Left renal pelvis (tissue), 4 donors: ENCODE measurements at places on chromosomes 11 and 22.

DNA sequence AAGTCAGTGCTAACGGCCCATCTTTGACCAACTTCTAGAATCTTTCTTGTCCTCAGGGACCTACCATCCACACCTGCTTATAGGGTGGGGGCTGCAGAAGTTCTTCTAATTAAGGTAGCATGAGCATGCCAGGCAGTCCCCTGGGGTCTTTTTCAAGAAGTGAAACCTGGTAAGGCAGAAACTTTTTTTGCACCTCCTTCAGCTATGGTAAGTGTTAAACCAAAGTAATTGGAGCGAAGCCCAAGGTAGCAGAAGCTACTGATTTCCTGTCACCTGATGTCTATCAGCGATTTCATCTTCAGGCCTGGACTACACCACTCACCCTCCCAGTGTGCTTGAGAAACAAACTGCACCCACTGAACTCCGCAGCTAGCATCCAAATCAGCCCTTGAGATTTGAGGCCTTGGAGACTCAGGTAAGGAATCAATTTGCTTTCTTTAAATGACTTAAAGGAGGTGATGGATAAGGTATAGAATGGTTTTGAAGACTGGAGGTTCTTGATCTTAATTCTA lies at the start of gene MS4A1:
Gene MS4A1 (plus strand): TSS at position 317 of the 512 bp plus-strand sequence. CDS start 6,528 bp downstream, outside the sequence.
- no peak for DNase-seq

DNA sequence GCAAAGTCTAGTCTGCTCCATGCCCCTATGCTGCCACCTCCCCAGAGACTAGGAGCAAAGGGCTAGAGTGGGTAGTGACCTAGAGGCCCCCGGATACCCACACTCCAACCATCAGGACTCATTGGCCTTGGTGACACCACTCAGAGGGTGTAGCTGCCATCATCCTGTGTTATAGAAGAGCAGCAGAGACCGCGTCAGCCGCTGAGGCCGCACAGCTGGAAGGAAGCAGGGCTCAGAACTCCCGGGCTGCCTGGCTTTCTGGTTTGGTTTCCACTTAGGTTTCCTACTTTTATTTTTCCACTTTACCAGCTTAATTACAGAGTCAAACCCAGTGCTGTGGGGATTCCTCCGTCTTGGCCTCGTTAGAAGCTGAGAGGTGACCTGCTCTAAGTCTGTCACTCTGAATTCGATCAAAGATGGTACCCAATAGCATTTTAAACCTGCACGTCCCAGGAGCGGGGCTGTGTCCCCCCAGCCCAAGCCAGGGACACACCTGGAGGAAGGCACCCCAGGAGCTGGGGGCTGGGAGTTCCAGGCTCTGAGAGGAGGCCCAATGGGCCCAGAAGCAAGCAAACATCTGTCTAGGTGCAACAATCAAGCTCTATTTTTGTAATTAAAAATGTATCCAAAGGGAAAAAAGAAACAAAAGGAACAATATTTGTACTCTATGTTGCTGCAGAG lies 2.1 kb upstream of the CDKN1C start:
- no peak for DNase-seq

DNA sequence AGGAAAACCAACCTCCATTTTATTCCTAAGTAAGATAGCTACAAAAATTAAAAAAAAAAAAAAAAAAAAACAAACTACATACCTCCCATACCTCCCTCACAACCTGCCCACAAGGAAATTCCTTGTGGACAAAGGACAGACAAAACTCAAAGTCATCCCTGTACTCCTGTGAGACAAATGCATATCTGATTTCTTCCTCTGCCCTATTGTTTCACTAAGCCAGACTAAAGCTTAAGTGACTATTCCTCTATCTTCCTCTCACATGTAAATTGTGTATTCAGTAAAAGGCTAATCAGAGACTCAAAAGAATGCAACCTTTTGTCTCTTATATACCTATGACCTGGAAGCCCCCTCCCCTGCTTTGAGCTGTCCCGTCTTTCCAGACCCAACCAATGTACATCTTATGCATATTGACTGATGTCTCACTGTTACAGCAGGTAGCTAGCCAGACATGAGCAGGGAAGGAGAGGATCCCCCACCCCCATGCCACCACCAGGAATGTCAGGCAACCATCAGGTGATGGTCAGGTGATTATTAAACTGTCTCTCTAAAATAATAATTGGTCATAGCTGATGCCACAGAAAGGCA lies 289.4 kb downstream of the SBF2 start:
- no peak for DNase-seq

DNA sequence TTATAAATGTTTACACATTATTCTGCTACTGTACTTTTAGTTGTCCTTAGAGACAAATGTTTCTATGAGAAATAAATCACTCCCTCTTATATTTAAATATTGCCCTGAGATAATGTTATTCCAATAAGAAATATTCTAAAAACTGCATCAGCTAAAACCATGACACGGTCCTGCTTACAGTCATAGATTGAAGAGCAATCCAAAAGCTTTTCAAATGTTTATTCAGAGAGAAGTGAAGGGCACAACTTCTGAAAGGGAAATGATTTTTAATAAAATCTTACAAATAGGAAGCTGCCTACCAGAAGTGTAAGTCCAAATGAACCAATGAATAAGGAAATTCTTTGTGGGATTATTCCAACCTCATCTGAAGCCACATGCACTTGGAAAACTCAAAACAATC lies 49.2 kb downstream of the STK33 start:
- DNase-seq, result no peak

DNA sequence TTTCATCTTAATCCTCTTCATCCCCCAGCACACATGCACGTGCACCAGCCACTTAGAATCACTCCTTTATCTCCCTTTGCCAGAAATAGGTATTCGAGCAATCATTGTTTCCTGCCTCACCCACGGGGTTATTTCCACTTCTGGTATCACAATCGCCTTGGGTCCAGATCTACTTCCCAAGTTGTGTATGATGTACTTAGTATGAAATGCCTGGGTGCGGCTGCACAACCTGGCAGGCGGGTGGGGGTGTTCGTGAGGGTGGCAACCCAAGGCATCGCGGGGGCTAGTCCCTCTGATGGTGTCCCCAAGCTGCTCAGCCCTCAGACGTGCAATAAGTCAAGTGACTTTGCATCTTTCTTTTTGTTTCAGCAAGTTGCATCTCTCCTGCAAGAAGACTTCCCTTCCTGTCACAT lies 475.6 kb downstream of the MIAT start:
- no peak for DNase-seq

GRCh38 chr11:76327756-76328388 lies 53.1 kb downstream of the THAP12 start:
- no peak for DNase-seq

- no peak for DNase-seq
Measured at GRCh38 chr11:61273178-61274078, 21.7 kb downstream of the VWCE start.

GRCh38 chr11:14789879-14790484 lies 102.0 kb downstream of the CYP2R1 start:
- no peak for DNase-seq

- no peak for DNase-seq
Measured at GRCh38 chr22:37905534-37906363, at the start of gene MICALL1. Gene MICALL1 (plus strand): TSS chr22:37906297. CDS start chr22:37906423, 126 bp downstream.

GRCh38 chr22:37623075-37624016 lies 14.7 kb downstream of the GGA1 start:
- DNase-seq, result no peak

GRCh38 chr11:121539000-121539399 lies 86.2 kb upstream of the SORL1-AS1 start:
- DNase-seq, result no peak

DNA sequence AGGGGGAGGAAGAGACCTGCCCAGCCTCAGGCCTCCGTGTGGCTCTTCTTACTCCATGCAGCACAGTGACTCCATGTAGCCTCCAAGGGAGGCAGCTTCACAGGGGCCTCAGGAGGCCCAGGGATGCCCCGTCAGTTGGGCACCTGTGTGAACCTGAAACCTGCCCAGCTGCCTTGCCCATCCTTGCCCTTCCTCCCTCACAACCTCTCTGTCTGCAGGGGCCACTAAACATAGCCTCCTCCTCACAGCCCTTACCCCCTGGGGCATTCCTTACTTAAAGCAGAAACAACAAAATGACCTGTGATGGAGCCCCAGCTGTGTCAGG lies 7.1 kb downstream of the LRRC32 start:
- no peak for DNase-seq

DNA sequence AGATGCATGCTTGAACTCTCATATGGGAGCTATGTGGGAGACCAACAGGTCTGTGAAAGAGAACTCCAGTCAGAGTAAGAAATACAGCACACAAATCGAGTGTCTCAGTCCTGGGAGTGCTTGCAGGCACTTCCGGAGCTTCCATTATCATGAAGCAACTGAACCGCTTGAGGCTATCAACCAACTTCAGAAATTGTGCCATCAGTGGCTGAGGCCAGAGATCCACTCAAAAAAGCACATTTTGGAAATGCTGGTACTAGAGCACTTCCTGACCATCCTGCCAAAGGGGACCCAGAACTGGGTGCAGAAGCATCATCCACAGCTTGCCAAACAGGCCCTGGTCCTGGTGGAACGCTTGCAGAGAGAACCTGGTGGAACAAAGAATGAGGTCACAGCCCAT lies 33.4 kb downstream of the GAB2 start:
- DNase-seq, result no peak

DNA sequence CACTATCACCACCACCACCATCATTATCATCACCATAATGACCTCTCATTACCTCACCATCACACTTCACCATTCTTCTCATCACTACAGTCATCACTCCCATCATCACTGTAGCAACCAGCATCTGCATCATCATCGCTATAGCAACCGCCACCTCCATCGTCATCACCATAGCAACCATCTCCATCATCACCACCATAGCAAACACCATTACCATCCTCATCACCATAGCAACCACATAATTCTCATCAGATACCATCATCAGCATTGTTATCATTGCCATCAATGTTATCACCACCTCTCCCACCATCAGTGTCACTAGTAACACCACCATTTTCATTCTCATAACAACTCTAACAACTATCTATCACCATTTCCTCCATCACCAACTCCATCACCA lies 23.1 kb upstream of the CD82 start:
- no peak for DNase-seq

DNA sequence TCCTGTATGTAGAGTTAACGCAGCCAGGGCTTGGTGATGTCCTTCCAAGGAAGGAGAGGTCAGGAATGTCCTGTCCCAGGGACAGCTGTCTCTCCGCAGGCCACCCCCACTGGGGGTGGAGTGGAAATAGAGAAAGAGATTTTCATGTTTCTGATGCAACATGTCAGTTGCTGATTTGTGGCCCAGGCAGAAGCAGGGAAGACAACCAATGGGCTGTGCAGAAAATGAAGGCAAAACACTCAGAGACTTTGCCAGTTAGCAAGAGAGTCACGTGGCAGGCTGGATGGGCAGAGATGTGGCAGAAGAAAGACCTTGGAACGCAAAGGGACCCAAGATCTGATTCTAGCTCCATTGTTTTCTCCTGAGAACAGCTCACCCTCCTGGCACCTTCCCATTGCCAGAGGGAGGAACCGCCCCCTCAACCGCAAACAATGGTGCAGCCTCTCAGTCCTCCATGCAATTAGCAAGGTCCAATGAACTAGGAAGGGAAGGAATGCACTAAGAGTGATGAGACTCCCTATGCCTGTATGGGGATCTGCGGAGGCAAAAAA lies 71.0 kb downstream of the SYN3 start:
- DNase-seq, result no peak

- no peak for DNase-seq
Measured at GRCh38 chr11:40619654-40620053, 839.8 kb downstream of the LRRC4C start.

- no peak for DNase-seq
Measured at GRCh38 chr22:47681411-47682165, 919.1 kb downstream of the TBC1D22A start.

- DNase-seq, result no peak
Measured at GRCh38 chr22:27245056-27245455, 556.5 kb downstream of the MN1 start.

- no peak for DNase-seq
Measured at GRCh38 chr22:35743326-35743860, 25.7 kb downstream of the APOL5 start.
